ENCODE measurements at places on chromosomes 6 and 20. TPM values are rescaled to one million over a fixed set of nuclear protein-coding genes. Genes with fewer than 3 reads are reported as not detected.

DNA sequence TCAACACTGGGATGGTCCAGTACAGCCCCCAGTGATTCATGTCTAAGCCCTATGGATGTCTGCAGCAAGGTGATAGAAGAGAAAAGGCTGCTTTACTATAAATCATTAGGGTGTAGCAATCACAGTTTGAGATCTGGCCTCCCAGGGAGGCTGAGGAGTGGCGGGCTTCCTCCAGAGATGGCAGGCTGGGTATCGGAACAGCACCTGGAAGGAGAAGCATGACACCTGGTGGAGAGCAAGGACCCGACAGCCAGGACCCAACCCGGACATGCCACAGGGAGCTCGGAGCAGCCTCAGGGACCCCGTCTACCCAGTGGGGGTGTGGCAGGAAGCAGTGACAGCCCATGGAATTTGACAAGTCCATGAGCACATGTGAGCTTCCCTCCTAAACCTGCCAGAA, 114.8 kb upstream of the CD93 start:
- no peak overlapping the region for H3K27ac ChIP-seq
- H3K36me3 ChIP-seq: no peaks in the 10 kb centered on the region
- DNase-seq: no peak
- no peak overlapping the region for H3K4me3 ChIP-seq

DNA sequence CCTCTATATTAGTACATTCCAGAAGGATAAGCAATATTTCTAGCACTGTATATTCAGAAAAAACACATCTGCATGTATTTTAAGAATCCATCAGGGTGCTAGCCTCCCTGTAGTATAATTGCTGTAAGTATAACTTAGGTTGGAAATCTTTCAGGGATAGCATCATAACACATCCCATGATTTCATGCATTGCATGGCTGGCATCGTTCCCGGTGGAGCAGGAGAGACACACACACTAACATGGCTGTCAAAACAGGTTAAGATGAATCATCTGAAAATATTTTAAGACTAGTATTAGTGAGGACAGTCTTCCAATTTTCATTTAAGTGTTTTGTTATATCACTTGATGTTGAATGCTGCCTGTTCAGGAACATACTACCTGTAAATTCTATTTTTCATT, 32.1 kb upstream of the CENPW start:
- H3K36me3 ChIP-seq: no peaks in the 10 kb centered on the region
- DNase-seq: no peak
- H3K27me3 ChIP-seq: no peaks in the 10 kb centered on the region
- H3K27ac ChIP-seq: no peak overlapping the region
- H3K4me1 ChIP-seq: no peaks in the 10 kb centered on the region

DNA sequence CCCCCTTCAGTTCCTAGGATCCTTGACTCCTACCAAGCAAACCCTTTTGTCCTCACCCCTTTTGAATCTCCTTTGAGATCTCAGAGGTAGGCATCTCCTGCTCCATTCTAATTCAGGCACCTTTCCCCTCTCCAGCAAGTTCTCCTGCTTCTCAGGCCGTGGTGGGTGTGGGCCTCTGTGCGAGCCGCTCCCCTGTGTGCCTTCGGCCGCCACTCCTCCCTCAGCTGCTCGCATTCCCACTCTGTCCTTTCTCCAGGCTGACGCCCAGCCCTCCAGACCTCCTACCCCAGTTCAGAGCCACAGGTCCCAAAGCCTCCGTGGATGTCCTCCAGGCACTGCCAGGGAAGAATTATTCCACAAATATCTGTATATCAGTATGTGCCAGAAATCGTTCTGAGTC, 19.7 kb upstream of the RPS6KA2 start:
- H3K36me3 ChIP-seq: no peaks in the 10 kb centered on the region
- H3K27me3 ChIP-seq: no peaks in the 10 kb centered on the region
- DNase-seq: no peak
- no peak overlapping the region for H3K4me3 ChIP-seq
- H3K27ac ChIP-seq: no peak overlapping the region

DNA sequence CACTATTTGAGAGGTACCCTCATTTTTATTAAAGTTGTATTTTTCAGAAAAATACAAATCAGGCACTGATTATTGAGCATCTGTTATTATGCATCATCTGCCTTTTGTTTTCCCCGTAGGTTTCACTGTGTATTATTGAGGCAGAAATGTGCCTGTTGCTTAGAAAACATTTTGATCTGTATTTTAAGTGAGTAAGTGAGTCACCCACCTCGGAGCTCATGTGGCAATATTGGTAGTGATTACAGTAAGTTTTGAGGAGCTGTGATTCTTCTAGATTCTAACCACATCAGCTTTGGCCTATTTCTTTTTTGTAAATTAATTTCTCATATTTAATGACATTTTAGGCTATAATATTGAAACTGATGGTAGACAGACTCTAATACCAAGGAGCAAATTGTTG, 59.6 kb upstream of the LAMP5 start:
- no peak overlapping the region for H3K4me3 ChIP-seq
- no peaks in the 10 kb centered on the region for H3K36me3 ChIP-seq
- H3K27ac ChIP-seq: no peak overlapping the region
- no peaks in the 10 kb centered on the region for H3K27me3 ChIP-seq

DNA sequence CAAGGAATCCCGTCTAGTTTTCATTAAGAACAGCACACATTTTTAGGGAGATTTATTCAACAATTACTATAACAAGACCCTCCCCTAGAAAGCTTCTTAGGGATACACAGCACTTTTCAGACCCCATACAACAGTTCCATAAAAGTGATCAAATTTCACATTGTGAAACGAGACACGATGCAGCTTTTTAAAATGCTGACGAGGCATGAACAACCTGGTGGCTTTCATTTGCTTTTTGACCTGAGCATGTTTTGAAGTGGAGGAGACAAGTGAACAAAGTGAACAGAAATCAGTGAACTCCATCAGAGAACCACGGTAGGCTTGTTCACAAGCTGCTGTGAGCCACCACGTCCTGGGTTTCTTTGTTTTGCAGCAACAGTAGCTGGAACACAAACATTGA, 112.2 kb downstream of the PCSK2 start:
- H3K36me3 ChIP-seq: no peaks in the 10 kb centered on the region
- no peak overlapping the region for H3K27ac ChIP-seq
- no peak overlapping the region for H3K4me3 ChIP-seq
- no peaks in the 10 kb centered on the region for H3K27me3 ChIP-seq
- no peak for DNase-seq

DNA sequence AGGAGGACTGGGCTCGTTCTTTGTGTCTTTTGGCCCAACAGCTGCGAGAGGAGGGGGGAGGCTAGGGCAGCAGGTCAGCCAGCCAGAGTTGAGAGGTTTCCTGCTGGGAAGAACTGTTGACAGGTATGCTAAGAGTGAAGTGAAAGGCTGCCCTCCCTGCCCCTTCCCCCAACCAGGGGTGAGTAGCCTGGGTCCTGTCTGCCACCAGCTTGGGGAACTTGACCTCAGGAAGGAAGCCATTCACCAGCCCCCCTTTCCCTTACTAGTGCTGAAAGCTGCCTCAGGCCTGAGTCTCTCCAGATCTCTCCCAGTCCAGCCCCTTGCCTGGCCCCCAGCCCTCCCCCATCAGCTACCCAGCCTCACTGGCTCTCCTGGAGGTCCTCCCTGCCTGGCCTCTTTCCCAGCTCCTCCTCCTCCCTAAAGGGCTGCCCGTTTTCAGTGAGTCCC, 20.7 kb upstream of the ZNF76 start:
- H3K4me3 ChIP-seq: no peak overlapping the region
- no peak for DNase-seq
- no peaks in the 10 kb centered on the region for H3K36me3 ChIP-seq

DNA sequence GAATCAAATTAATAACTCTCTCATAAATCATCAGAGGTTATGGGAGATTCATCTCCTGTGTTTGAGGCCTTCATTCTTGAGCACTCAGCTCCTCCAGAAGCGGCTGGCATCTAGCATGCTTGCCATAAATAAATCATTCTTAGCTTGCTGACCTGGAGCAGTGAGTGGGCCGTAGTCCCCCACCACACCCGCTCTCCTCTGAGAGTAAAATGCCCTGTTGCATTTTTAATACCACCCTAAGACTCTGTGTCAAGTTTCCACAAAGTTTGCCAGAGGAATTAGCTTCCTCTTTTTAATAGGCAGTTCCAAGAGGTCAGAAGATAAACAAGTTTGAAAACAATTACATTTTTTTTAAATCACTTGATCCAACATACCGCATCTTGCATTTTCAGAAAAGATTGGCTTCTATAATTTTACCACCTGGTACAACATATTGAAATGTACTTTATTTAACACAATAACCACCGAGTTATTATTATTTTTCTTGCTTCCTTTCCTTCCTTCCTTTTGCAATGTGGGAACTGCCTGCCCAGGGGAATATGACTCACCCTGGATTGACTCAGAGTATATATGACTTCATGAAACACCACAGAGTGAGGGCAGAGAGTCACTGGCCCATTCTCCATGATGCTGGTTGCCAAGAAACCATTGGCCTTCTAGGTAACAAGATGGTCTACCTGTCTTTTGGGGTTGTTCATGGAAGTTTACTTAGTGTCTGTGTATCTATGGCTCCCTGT, 29.4 kb upstream of the CLIC5 start:
- no peak overlapping the region for H3K27ac ChIP-seq
- no peak for DNase-seq
- H3K27me3 ChIP-seq: no peaks in the 10 kb centered on the region
- H3K36me3 ChIP-seq: no peaks in the 10 kb centered on the region

DNA sequence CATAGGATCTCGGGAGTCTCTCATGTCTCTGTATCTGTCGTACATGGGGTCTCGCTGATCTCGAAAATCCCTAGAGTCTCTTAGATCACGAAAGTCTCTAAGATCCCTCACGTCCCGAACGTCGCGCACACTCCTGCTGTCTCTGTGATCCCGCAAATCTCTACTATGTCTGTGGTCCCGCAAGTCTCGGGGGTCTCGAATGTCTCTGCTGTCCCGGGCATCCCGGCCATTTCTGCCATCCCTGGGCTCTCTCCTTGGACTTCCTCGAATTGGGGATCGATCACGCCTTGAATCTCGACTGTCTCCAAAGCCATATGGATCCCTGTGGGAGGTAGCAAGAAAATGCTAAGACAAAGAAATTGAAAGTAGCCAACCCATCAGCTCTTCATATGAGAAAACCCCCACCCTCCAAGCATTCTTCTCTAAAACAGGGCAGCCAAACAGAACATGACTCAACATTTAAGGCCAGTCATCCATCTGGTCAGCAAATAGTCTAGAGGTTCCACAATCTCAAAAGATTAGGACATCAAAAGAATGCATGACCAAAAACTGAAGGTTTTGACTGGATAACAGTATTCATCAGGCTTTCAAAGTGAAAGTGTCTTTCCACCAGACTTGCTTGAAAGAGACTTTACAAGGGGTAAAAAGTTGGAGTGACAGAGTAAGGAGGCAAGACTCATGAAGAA, 19.4 kb downstream of the NCOA5 start:
- H3K27ac ChIP-seq: no peak overlapping the region
- no peaks in the 10 kb centered on the region for H3K27me3 ChIP-seq
- H3K36me3 ChIP-seq: peaks cover 10% of the 10 kb centered on the region
- DNase-seq: no peak
- no peak overlapping the region for H3K4me3 ChIP-seq

GRCh38 chr6:140271759-140272377, 897.4 kb upstream of the CITED2 start:
- no peaks in the 10 kb centered on the region for H3K36me3 ChIP-seq
- no peak for DNase-seq
- no peaks in the 10 kb centered on the region for H3K27me3 ChIP-seq
- H3K27ac ChIP-seq: no peak overlapping the region
- H3K4me3 ChIP-seq: no peak overlapping the region

DNA sequence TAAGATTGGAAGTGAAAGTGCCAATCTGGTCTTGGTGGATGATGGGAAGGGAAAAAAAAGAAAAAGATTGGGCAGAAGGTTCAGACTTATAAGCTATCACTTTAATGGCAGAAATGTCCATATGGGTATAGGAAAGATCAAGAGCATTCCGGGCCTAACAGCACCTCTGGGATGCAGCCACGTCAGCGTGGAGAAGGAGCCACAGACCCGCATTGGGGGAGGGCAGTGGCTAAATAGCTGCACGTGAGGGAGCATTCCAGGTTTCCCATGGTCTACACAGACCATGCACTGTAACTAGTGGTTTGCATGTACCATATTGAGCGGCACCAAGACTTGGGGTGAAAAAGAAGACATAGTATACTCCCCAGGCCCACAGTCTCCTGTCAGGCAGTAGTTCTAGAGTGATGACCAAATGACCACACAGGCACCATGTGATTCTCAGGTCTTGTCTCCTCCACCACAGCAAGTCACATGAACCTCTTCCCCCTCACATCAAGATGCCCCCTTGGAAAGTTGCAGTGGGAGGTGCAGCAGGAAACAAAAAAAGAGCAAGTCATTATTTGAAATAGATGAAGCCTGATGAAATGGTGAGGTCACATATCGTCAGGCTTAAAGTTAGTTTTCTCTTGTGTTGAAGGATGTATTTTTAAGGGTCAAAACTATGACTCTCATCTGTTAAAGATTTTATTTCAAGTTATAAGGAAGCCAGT, 94.4 kb upstream of the TNFAIP3 start:
- H3K27me3 ChIP-seq: no peaks in the 10 kb centered on the region
- no peaks in the 10 kb centered on the region for H3K4me1 ChIP-seq
- H3K4me3 ChIP-seq: no peak overlapping the region
- H3K27ac ChIP-seq: no peak overlapping the region
- H3K36me3 ChIP-seq: no peaks in the 10 kb centered on the region
- no peak for DNase-seq

- no peak overlapping the region for H3K4me3 ChIP-seq
- H3K27me3 ChIP-seq: no peaks in the 10 kb centered on the region
- no peak for DNase-seq
- H3K36me3 ChIP-seq: no peaks in the 10 kb centered on the region
- H3K4me1 ChIP-seq: peaks cover 3% of the 10 kb centered on the region
These were observed 41.7 kb downstream of the AKIRIN2 start for GRCh38 chr6:87660226-87660911.

DNA sequence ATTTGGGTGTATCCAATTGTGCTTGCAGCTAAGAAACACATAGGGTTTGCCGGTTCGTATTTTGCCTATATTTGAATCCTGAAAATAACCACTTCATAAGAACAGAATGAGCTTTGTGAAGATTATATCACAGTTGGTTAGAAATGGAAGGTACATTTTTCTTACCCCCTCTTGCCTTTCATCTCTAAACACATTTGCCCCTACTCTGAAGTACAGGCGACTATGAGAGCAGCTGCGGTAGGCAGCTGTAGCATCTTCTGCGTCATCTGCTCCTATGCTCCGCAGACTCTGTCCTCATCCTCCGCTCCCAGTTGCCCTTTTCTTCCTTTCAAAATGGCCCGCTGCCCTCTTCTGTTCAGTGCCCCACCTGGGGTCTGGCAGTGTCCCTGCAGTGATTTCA, 47.6 kb upstream of the REV3L start:
- H3K36me3 ChIP-seq: no peaks in the 10 kb centered on the region
- no peak for DNase-seq
- no peak overlapping the region for H3K4me3 ChIP-seq
- H3K27me3 ChIP-seq: no peaks in the 10 kb centered on the region
- H3K27ac ChIP-seq: no peak overlapping the region

- H3K27me3 ChIP-seq: no peaks in the 10 kb centered on the region
- no peak overlapping the region for H3K4me3 ChIP-seq
- H3K36me3 ChIP-seq: no peaks in the 10 kb centered on the region
- H3K27ac ChIP-seq: no peak overlapping the region
- DNase-seq: no peak
- H3K4me1 ChIP-seq: no peaks in the 10 kb centered on the region
These were observed 21.5 kb upstream of the TMEM30A start for GRCh38 chr6:75306064-75306463.

Gene GRM1
- total RNA-seq: not detected

Gene PRICKLE4
- total RNA-seq: 1.8 TPM

Gene TMEM200A
- not detected for total RNA-seq

Gene TSPO2
- total RNA-seq: 0.61 TPM

Gene PCK1
- 570 TPM for total RNA-seq

Gene ADGRF4
- total RNA-seq: not detected
